ENCODE measurements at places on chromosomes 6 and 20.
A peak's percentile ranks its signal among the peaks of the same experiment; 100 is the strongest.

DNA sequence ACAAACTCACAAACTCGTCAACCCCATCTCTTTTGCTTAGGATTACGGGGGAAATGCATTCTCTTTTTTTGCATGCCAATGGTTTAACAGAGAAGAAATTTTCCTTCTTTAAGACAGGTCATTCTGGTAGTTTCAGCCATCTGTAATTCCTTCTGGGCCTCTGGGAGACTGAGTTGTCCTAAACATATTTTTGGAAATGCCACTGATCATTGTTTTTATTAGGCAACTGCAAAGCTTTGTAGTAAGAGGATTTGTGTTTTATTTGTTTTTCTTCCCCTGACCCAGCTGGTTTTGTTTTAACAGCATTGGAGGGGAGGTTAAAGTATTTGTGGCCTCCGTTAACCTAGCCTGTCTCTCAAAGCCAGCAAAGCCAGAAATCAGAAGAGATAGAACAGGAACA is 73.1 kb upstream of the ISM1 start:
- no peak for DNase-seq

GRCh38 chr20:40524071-40524470 is 165.0 kb downstream of the MAFB start:
- no peak for DNase-seq

- no peak for DNase-seq
Measured at GRCh38 chr6:93293460-93293859, 125.9 kb downstream of the EPHA7 start.

DNA sequence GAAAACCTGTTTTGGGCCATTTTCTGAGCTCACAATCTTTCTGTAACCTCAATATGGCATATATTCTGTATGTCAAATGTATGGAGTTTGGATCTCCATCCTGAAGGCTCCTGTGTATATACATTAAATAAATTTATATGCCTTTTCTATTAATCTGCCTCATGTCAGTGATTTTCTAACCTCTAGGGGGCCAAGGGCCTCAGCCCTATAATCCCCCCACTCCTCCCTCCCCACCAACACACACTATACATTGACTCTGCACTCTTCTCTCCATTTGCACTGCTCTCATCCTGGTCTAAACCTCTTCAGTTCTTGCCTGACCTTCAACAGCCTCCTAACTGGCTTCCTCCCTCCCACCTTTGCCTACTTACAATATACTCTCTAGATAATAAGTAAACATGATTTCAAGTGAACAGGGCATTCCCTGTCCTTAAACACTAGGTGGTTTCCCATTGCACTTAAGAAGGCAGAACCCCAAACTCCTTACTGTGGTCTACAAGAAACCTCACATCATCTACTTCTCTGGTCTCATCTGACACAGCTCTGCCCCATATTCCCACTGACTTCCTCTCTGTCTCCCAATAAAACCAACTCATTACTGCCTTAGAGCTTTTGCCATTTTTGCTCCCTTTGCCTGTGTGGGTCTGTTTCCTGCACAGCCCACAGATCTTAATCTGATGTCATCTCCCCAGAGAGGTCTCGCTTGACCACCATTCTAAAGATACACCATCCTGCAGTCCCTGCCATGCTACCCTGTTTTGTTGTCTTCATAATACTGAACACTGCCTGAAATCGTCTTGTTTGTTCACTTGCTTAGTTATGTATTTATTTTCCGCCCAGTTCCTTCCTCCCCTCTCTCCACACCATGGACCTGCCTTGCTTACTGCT is 213.7 kb downstream of the SYNE1 start:
- no peak for DNase-seq

DNA sequence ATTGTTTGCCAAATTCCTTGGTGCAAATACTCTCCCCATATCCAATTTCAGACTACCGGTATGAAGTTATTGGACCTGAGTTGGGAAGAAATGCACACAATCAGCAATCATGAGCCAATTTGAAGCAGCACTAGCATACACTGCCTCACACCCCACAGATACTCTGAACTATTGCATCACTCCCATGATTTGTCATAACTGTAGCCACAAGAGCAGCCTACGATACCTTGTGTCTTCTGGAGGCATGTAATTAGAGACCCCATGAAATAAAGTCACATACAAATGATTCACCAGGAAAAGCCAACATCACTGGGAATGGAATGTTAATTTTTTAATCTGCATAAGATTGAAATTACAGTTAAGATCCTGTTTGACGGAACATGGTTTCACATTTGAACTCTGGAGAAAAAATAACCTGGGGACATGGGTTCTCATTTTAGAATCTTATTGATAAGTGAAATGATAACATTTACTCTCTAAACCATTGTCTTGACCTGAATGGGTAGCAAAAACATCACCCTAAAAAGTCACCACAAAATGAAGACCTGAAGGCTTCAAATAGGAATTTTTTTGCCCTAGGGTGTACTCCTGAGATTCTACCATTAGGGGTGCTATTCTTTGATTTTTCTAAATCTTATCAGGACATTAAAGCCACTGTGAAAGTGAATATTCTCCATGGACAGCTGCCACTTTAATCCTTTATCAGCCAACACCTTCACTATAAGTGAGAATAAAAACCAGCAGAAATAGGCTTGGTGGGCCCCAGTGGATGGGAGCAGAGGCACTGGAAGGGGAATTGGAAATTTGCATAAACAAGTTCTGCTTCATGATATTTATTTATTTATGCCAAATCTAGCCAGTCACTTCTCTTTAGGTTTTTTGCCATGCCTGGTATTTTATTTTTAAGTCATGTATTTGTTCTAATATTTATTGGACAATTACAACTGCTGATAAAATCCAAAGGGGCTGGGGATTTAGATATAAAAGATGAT is 34.5 kb upstream of the HBS1L start:
- peak; percentile 20 for DNase-seq

GRCh38 chr20:19823216-19823615 is 65.2 kb downstream of the RIN2 start:
- DNase-seq = no peak

- DNase-seq = no peak
Measured at GRCh38 chr6:2978923-2979322, 7.6 kb upstream of the SERPINB6 start.

DNA sequence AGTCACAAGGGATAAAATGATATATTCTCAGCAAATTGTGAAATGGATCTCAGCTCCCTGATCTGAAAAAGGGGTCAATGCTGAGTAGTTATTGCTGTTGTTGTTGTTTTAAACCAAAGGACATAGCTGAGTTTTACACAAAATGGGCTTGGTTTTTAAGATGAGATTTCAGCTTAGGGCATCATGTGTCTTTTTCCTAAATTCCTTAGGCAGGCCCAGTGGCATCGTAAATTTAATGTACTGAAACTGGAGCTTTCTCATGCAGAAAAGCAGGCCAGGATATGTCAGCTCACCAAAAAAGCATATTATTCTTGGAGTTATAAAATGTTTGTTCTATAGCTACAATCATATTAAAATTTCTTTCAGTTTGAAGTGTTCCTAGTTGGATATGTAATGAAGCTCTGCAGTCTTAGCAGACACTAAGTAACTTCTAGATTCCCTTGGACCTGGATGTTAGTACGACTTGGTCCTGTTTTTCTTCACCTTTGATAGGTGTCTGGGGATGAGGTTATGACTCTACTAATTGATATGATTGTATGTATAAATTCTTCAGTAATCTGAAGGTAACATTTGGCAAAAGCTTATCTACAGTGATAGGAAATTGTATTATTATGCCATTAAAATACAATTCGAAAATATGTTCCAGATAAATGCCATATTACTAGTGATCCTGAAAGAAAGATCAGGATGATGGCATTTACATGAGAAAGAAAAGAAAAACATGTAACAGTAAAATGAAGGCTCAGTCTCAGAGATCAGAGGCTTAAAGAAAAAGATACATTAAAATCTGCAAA is 663.3 kb downstream of the RFPL4B start:
- DNase-seq = no peak

- no peak for DNase-seq
Measured at GRCh38 chr6:99121748-99122147, 174.0 kb upstream of the FBXL4 start.

DNA sequence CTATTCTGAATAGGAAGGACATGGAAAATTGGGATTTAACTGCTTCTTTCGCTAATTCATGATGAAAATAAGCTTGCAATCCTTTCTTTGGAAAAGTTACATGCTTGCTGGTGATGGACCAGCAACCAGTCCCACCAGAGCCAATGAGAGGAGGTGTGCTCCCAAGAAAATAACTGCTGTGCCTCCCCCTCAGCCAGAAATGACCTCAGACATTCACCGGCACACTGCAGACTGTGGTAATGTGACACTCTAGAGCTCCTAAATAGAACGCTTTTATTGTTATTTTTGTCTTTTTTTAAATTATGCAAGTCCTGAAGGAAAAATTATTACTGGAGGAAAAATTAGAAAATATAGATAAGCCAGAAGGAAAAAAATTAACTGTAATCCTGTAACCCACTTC is 2.6 kb downstream of the PYGB start:
- DNase-seq = no peak

- no peak for DNase-seq
Measured at GRCh38 chr20:43658069-43658722, 8.7 kb upstream of the MYBL2 start.

- DNase-seq = no peak
Measured at GRCh38 chr20:47243532-47244305, 112.8 kb downstream of the ZMYND8 start.

DNA sequence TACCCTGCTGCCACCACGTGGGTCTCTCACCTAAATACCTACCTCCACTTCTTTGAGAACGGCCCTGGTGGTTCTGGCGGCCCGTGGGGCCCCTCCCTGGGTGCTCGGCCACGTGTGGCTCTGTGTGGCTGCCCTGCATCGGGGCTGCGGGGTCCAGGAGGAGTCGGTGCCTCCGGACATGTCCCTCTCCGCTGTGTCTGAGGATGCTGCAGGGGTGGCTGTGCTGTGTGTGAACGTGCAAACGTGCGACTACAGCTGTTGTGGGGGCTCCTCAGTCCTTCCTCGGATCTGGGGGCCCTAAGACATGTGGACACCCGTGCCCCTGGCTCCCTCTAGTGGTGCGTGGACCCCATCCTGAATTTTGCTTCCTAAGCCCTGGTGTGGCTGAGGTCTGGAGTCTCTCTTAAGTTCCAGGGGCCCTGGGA is 691.8 kb downstream of the QKI start:
- no peak for DNase-seq

DNA sequence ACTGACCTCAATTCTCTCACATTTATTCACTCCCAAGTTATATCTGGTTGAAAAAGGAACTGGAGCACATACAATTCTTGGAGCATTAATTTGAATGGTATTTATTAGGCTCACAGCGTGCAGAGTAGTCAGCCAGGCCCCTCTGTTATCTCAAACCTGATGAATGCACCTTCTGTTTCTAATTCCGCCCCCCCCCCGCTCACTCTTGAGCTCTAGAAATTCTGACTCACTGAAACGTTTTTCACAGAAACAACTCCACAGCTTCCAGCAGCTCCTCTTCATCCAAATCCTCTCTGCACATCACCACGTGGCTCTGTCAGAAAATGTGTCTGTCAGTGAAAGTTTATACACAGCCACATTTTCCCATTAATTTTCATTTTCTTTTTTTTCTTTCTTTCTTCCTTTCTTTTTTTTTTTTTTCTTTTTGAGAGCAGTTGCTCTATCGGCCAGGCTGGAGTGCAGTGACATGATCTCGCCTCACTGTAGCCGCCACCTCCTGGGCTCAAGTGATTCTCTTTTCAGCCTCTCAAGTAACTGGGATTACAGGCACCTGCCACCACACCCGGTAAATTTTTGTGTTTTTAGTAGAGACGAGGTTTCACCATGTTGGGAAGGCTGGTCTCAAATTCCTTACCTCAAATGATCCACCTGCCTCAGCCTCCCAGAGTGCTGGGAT is 109.4 kb downstream of the TBXT start:
- DNase-seq = no peak

DNA sequence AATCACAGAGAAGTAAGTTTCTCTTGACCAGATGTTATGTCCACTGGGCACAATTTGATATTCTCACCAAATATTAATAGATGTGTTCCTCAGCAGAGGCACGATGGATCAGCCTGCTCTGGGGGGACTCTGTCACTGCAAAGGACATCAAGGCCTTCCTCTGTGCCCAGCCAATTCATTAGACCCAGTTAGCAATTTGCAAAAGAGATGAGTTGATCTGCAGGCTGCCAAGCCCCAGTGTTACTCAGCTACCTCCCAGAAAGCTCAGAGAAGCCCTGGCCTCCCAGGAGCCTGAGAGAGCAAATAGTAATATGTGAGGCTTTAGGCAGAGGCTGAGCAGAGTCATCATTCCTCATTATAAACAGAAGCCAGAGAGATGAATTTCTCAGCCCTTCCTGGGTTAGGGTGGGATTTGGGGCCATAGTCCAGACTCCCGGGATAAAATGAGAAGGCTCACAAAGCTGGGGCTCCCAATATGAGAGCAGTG is 54.2 kb downstream of the ZNF831 start:
- no peak for DNase-seq

- DNase-seq = no peak
Measured at GRCh38 chr6:150142670-150143515, at the start of gene PPP1R14C. PPP1R14C (plus strand) TSS chr6:150143044; CDS start chr6:150143193, 149 bp downstream.

GRCh38 chr6:38784506-38785235 is 69.6 kb downstream of the DNAH8 start:
- no peak for DNase-seq

DNA sequence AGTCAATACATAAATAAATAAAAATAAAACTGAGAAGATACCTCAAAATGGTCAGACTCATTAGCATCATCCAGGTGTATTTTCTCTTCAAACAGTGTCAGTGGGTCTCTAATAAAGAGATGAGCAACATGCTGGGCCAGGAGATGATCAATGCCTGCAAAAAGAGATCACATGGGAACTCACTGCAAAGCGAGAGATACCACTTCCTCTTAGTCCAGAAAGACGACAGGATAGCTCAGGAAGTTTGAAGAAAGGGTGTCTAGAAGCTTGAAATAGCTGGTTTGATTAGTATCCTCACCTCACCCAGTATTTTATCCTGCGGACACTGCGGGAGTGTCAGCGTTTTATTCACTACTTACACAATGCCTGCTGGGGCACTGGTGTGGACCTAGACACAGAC is 38.0 kb downstream of the GCLC start:
- DNase-seq = no peak

GRCh38 chr20:17843246-17844132 is 125.1 kb downstream of the SNX5 start:
- DNase-seq = no peak

- no peak for DNase-seq
Measured at GRCh38 chr20:13008761-13009681, at the start of gene SPTLC3. SPTLC3 (plus strand) TSS chr20:13008972; CDS start chr20:13009268, 296 bp downstream.

DNA sequence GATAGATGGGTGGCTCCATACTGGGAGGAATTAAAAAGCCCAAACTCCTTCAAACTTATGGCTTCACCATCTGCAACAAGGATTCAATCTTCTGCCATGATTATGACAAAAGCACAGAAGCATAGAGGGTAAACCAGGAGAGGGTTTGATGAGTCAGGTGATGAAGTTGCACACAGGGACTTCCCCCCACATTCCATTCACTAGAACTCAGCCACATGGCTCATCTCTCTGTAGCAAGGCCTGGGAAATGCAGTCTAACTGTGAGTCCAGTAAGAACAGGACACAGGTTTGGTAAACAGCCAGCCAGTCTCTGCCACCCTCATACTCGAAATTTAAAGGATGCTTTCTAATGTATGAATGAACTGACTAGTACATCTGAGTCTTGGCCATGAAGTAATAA is 142.9 kb downstream of the HIVEP2 start:
- DNase-seq = no peak

All from SIG-M5 (cell line).